ENCODE measurements at places on chromosomes 7 and 10. TPM values are rescaled to one million over a fixed set of nuclear protein-coding genes. Genes with fewer than 3 reads are reported as not detected.

The HOXA10 gene
- total RNA-seq, result under 0.01 TPM

GRCh38 chr7:156275292-156275691, 365.3 kb upstream of the RNF32 start:
- DNase-seq, result no peak

DNA sequence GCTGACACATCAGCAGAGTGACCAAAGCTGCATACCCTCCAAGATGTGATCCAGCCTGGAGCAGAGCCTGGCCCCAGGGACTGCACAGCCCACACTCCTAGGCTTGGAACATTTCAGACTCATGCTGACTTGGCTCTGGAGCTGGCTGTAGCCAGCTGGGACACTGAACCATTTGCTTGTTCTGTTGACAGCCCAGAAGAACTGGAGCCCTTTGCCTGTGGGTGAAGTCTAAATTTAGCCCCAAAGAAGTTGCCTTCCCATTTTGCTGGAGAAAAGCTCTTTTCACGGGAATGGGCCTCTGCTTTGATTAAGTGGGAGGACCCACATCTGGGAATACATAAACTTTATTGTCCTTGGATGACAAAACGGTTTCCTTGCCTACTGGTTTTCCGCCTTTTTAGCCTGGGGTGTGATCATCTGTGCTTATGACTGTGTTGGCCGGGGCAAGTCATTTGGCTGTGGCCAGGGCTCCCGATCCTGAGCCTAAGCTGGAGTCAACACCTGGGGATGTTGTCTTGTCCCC, 186.2 kb upstream of the BMPER start:
- DNase-seq, result no peak

GRCh38 chr10:124152139-124153022, 59.0 kb upstream of the CHST15 start:
- DNase-seq, result no peak

The SFTPD gene
- total RNA-seq, result not detected

The ANKRD16 gene
- total RNA-seq, result 3.5 TPM

The H2AZ2 gene
- 217 TPM for total RNA-seq

The PDE1C gene
- total RNA-seq, result under 0.01 TPM

The SLC12A9 gene
- total RNA-seq, result 39.3 TPM

DNA sequence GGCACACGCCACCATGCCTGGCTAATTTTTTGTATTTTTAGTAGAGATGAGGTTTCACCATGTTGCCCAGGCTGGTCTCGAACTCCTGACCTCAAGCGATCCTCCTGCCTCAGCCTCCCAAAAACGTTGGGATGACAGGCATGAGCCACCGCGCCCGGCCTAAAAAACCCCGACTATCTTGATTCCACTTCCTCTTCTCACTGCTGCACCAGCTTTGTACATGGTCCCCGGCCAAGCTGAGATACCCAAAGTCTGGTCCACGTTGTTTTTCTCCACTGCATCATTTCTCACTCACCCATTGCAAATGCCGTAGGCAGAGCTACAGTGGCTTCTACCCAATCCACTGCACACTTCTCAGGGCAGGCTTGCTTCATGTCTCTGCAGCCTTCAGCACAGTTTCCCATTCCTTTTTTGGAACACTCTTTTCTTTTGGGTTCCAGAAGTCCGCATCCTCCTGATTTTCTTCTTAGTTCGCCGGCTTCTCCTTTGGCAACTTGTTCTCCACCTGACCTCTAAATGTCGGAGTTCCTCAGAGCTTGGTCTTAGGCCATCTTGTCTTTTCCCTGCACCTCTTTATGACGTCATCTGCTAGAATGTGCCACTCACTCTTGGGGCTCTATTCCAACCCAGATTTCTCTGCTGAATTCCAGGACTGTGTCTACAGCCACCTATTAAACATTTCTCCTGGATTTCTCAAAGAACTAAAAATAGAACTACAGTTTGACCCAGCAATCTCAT, 6.0 kb upstream of the GNB2 start:
- DNase-seq, result no peak

GRCh38 chr7:76411626-76412025, 2.1 kb upstream of the SSC4D start:
- no peak for DNase-seq

DNA sequence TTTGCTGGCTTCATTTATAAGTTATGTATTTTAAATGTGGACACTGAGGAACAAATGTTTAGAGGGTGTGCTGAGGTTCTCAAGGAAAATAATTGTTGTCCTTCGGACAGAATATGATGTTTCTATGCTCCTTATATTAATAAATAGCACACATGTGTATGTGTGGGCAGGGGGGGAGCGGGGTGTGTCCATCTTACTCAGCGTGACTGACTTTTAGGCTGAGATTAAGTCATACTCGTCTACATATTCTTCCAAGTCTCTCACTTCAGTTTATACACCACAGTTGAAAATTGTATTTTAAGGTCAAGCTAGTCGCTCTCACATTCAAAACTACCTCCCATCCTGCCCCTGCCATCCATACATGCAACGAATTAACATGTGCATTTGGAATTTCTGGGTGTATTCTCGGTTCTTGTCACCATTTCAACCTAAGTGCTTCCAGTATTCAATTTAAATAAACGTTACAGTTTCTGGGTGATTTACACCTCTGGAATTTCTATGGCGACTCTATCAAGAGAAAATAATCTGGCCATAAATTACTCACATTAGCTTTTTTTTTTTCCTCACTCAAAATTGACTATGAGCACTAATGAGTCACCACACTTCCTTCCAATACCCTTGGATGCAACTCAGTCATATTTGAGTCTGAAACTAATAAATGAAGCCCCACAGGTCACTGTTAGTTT, 3.3 kb downstream of the PCDH15 start:
- DNase-seq, result no peak

DNA sequence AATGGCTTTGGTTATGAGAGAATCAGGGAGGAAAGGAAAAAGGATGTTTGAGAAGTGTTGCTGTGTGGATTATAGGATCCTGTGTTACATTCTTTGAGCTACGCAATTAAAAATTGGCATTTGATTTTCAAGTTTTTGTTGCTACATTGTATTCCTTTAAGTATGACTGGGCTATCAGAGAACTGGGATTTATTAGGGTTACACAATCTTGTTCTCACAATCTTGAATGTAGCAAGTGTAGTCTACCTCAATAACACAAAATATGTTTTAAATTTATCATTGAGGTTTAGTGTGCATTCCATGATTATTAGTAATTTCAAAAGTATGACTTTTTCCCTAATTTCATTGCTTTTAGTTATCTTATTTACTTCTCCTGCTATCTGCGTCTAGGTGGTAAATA, 113.9 kb downstream of the CACNB2 start:
- no peak for DNase-seq

The CYP26C1 gene
- total RNA-seq, result 0.44 TPM

DNA sequence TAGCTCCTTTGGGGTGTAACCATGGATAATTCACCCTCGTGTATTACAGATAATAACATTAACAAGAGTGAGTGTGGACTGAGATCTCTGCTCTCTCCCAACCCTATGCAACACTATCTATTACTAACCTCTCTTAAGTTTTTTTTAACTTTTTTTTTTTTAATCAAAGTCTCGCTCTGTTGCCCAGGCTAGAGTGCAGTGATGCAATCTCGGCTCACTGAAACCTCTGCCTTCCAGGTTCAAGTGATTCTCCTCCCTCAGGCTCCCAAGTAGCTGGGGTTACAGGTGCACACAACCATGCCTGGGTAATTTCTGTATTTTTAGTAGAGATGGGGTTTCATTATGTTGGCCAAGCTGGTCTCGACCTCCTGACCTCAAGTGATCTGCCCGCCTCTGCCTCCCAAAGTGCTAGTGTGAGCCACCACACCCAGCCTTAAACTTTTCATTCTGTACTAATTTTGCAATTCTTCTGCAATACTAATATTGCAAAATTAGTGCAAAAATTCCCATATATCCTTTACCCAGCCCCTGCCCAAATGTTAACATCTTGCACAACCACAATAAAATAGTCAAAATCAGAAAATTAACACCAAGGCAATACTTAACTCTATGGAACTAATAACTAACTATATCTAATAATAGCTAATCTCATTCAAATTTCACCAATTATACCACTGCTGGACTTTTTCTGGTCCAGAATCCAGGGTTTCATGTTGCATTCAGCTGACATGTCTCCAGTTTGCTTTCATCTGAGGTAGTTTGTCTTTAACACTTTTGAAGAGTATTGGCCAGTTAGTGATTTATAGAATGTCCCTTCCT, 66.5 kb upstream of the TCF7L2 start:
- DNase-seq, result no peak

- no peak for DNase-seq
These were observed 242.6 kb downstream of the MAD1L1 start for GRCh38 chr7:1990001-1990670.

GRCh38 chr7:93228302-93228701, 2.0 kb upstream of the HEPACAM2 start:
- peak; percentile 68 for DNase-seq

GRCh38 chr7:150396426-150396825, 17.3 kb downstream of the ZNF775 start:
- no peak for DNase-seq

- peak; percentile 90 for DNase-seq
These were observed 143.2 kb upstream of the RET start for GRCh38 chr10:42933448-42934340.

- no peak for DNase-seq
These were observed 28.1 kb upstream of the KIF5B start for GRCh38 chr10:32084185-32084851.

The ZNF438 gene
- total RNA-seq, result 2.6 TPM

DNA sequence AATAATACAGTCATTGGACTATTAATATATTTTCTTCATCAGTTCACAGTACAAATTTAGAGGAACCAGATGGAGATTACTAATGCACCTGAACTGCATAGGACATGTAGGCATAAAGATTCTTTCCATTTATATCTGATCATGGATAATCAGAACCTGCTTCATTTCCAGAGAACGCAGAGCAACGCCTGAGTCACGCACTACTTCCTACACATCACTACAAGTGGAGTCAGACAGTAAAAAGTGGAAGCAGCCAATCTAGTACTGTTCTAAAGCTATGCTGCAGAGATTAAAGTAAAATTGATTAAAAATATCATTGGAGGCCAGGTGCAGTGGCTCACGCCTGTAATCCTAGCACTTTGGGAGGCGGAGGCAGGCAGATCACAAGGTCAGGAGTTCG, 43.3 kb downstream of the BRI3 start:
- DNase-seq, result no peak

GRCh38 chr7:3861386-3861785, 560.3 kb downstream of the SDK1 start:
- no peak for DNase-seq

The PLAU gene
- total RNA-seq, result 1.6 TPM

- no peak for DNase-seq
These were observed 15.3 kb downstream of the GHRHR start for GRCh38 chr7:30979027-30979426.

The FMC1 gene
- total RNA-seq, result 11.3 TPM

GRCh38 chr7:25391961-25392587, 163.8 kb upstream of the NPVF start:
- no peak for DNase-seq

DNA sequence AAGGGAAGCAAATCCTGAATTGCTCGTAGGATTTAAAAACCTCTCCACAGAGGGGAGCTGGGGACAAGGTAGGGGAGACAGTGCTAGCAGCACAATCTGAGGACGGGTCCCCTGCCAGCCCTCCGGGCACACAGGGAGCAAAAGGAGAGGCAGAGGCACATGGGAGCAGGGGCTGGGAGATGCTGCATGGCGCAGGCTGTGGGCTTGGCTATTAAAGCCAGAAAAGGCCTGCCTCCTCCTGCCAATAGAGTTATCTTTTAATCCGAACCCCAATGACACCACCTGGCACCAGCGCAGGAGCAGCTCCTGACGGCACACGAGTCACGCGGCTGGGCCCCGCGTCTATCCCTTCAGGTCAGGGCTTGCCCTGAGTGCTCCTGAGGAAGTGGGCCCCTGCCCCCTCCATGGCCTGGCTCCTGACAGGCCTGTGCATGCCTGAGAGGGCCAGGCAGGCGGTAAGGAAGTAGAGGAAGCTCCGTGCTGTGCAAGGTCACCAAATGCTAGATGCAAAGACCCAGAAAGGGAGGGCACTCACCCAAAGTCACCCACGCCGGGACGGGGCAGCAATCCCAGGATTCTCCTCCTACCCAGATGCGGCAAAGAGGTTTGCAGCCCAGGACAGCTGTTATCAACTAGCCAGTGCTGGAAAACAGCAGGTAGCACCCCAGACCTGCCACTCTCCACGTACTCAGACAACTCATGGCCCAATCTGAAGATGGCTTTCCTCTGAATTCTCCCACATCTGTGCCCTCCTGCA, 28.1 kb downstream of the DLG5 start:
- DNase-seq, result no peak

DNA sequence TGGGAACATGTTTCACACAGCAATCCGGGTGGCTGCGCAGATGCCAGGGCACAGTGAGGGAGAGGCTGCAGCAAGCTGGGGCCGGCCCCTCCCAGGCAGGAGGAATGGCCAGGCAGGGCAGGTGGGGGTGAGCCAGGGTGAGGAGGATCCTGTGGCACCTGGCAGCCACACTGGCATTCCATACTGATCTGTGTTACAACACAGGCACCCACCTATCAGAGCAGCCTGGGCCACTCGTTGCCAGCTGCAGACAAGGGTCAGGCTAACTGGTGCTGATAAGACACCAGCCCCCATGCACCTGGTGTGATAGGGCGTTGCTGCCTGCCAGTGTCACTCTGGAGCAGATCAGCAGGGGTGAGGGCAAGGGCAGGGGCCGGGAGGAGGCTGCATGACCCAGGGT, 16.6 kb upstream of the RET start:
- DNase-seq, result no peak

DNA sequence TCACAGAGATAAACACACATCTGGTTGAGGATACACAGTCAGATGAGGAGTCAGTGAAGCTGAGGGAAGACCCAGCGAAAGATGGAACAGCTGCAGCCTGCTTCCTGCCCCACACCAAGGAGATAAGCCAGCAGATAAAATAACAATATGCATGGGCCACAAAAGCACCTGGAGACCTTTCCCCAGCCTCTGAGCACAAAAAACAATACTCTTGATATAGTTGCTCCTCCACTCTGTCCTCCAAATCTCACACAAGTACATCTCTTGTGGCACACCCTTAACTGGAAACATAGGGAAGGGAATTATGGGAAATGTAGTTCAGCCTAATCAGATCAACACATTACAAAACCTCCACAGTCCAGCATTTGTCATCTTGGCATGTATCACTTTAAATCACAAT, 9.7 kb upstream of the FHIP2A start:
- no peak for DNase-seq

- no peak for DNase-seq
These were observed 125.7 kb downstream of the PRPF18 start for GRCh38 chr10:13712476-13712836.

The CALML3 gene
- total RNA-seq, result not detected

DNA sequence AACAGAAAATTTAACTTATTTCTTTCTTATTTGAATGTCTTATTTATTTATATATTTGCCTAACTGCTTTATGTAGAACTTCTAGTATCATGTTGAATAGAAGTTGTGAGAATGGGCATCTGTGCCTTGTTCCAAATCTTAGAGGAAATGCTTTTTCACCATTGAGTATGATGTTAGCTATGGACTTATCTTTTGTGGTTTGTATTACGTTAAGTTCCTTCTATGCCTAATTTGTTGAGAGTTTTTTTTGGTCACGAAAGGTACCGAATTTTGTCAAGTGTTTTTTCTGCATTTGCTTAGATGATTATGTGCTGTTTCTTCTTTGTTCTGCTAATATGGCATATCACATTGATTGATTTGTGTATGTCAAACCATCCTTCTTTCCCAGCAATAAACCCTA, 161.0 kb upstream of the TRIM24 start:
- DNase-seq, result no peak
